Chondrocyte (in vitro differentiated cells): ENCODE measurements at places on chromosomes 12 and 14. TPM values are rescaled to one million over a fixed set of nuclear protein-coding genes. Genes with fewer than 3 reads are reported as not detected.

Gene TMED8
- total RNA-seq, result 10.3 to 12.5 TPM (median 10.4 TPM) in 3 replicates

Gene DLK1
- 0.33 to 0.45 TPM in 2 of 3 replicates, not detected in the other for total RNA-seq

DNA sequence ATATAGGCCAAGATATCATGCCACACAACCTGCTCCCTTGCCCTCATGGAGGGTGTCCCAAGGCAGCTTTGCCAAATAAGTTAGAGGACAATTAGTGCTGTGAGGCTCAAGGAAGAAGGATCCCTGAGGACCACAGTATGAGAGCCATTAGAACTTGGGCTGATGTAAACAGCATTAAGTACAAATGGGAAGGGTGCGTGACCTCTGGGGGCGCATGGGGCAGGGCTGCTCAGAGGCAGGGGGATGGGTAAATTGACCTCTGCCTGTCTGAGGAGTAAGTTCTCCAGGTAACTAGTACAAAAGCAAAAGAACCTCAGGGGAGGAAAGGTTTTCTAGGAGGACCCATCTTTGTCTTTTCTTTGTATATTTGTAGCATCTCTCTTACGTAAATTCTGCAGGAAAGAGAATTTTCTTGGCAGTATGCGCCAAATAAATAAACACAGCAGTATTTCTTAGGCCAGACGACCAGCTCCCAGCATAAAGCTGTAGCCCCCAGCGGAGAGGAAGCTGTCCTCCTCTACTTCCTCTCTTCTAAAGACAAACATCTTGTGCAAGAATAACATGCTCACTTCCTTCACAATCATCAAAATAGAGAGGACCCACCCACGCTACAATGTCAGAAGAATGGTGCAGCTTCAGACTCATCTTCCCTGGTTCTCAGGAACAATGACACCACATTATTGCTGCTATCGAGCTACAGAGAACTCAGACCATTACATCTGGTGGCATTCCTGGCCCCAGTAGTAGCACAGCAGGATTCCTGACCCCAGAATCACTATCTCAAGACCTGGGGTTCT lies 16.4 kb upstream of the VWF start:
- no peaks in the 10 kb centered on the region for H3K36me3 ChIP-seq
- peaks cover 5% of the 10 kb centered on the region for H3K4me1 ChIP-seq
- H3K27me3 ChIP-seq, result no peaks in the 10 kb centered on the region
- DNase-seq, result no peak

DNA sequence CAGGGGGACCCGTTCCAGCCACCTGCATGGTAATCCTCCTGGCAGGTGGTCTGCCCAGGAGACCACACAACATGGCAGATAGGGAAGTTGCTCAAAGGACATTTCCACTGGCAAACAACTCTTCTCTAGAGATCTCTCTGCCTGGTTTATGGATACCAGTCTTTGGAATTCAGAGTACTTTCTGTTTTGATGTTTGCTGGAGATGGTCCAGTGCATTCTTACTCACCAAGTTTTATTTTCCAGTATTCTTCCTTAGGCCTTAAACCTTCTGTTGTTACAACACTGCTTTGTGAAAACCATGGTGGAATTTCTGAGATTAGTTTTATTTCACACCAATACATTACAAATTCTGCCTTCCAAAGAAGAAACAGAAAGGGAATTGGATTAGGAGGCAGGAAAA lies 428.3 kb downstream of the FUT8 start:
- no peak overlapping the region for H3K4me3 ChIP-seq
- peaks cover 24% of the 10 kb centered on the region for H3K27me3 ChIP-seq
- H3K36me3 ChIP-seq, result no peaks in the 10 kb centered on the region
- no peak for DNase-seq
- no peaks in the 10 kb centered on the region for H3K4me1 ChIP-seq
- H3K27ac ChIP-seq, result no peak overlapping the region

- no peak overlapping the region for H3K4me3 ChIP-seq
- H3K4me1 ChIP-seq, result no peaks in the 10 kb centered on the region
- H3K36me3 ChIP-seq, result no peaks in the 10 kb centered on the region
- H3K27me3 ChIP-seq, result no peaks in the 10 kb centered on the region
These were observed 72.5 kb upstream of the MYF6 start for GRCh38 chr12:80634903-80635302.

Gene HOXC6
- total RNA-seq, result not detected in 3 replicates

Gene TPPP2
- total RNA-seq, result not detected in 3 replicates

GRCh38 chr12:43428088-43428600 lies 123.9 kb downstream of the ADAMTS20 start:
- no peak overlapping the region for H3K27ac ChIP-seq
- H3K27me3 ChIP-seq, result no peaks in the 10 kb centered on the region
- no peak for DNase-seq
- H3K36me3 ChIP-seq, result no peaks in the 10 kb centered on the region
- H3K4me1 ChIP-seq, result no peaks in the 10 kb centered on the region

GRCh38 chr12:46486588-46486987 lies 114.0 kb upstream of the SLC38A2 start:
- no peak overlapping the region for H3K4me3 ChIP-seq
- peaks cover 2% of the 10 kb centered on the region for H3K36me3 ChIP-seq
- H3K27ac ChIP-seq, result no peak overlapping the region
- no peaks in the 10 kb centered on the region for H3K27me3 ChIP-seq

DNA sequence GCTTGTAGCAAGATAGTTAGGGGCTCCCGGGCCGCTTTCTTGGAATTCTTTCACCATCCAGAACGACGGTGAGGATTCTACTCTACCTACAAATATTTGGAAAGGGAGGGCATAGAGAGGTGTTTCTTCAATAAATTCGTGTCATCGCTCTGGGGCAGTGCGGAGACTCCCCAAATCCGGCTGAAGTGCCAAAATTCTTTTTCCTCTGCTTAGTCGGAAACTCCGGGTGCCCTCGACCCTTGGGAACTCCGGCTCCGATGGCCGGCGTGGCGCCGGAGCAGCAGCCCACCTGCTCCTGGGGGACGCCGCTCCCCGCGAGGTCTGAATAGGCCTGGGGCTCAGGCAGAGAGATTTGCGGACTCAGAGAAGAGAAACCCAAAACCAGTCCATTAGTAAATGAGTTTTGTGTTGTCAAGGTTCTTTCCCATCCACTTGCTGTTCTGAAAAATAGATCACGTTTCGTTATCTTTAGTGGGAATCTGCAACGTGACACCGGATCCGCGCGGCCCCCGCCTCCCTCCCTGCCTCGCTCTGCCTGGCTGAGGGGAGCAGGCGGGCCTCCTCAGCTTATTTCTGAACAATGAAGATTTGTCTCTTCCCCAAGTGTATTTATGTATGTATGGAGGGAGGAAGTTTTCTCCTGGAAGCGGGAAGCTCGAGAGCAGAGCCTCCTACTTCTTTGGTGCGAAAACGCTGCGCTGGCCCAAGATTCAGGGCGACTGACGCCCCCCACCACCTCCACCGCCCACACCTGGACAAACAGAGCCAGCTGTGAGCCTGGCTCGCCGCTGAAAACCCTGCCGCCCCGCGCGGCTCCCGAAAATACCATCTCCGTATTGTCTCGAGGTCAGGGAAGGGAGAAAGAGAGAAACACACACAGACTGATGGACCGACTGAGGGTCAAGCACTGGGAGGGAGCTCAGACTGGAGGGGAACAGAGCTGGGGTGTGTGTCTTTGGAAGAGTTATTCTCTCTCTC lies 3.7 kb upstream of the SIX1 start:
- peak overlapping the region; percentile 95 for H3K27ac ChIP-seq
- H3K4me3 ChIP-seq, result peak overlapping the region; percentile 73
- no peak for DNase-seq
- peaks cover 4% of the 10 kb centered on the region for H3K36me3 ChIP-seq
- H3K4me1 ChIP-seq, result peaks cover 74% of the 10 kb centered on the region
- no peaks in the 10 kb centered on the region for H3K27me3 ChIP-seq

DNA sequence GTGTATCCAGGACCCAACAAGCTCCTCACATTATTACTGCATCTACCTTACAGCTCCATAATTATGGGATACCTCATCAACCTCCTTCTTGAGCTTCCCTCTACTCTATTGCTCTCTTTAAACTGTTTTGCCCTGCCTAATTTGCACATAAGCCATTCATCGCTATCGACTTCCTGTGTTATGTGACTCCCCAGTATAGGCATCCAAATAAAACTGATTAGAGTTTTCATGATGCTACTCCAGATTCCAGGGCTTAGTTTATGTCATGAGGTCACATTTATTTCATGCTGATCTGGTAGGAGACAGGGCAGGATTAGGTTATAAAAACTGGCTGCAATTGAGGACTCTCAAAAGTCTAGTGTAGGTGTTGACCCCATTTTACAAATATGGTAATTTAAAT lies 569.9 kb upstream of the MGAT4C start:
- H3K27me3 ChIP-seq, result peaks cover 18% of the 10 kb centered on the region
- peaks cover 2% of the 10 kb centered on the region for H3K36me3 ChIP-seq
- no peak for DNase-seq
- H3K4me1 ChIP-seq, result no peaks in the 10 kb centered on the region
- H3K4me3 ChIP-seq, result no peak overlapping the region
- H3K27ac ChIP-seq, result no peak overlapping the region

GRCh38 chr14:77023001-77023996 lies 5.2 kb downstream of the IRF2BPL start:
- DNase-seq, result no peak
- H3K27ac ChIP-seq, result peak overlapping the region; percentile 57
- peaks cover 12% of the 10 kb centered on the region for H3K36me3 ChIP-seq

DNA sequence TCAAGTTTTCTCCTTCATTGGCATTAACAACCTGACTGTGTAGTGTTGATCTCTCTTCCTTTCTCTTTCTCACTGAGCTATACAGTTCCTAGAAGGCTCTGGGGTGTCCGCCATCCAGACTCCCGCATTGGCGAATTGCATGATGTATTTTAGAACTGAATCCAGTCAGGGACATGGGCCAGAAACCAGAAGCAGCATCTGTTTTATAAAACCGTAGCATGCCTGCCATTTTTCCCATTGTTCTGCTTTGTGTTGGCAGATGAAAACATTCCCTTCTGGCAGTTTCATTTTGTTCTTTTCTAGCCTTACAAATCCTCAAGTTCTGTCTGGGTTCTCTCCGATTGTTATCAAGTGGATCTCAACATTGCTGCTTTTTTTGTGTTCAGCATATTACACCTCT lies 268.3 kb upstream of the SEL1L start:
- no peaks in the 10 kb centered on the region for H3K27me3 ChIP-seq
- DNase-seq, result no peak
- H3K4me3 ChIP-seq, result no peak overlapping the region
- no peaks in the 10 kb centered on the region for H3K4me1 ChIP-seq
- H3K36me3 ChIP-seq, result no peaks in the 10 kb centered on the region

Gene POTEG
- total RNA-seq, result not detected in 3 replicates

Gene KLRF2
- not detected in 3 replicates for total RNA-seq

DNA sequence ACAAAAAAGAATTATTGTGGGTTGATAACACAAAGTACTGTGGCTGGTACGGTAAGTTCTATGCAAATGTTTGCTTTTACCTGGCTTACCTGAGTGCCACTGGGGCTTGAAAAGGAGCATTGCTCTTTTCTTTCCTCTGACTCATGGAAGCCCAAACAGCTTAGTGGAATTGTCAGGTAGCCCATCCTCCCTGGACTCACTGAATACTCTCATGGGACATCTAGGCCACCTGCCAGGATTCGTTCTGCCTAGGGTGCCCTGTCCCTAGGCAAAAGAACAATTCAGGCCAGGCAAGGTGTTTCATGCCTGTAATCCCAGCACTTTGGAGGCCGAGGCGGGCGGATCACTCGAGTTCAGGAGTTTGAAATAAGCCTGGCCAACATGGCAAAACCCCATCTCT lies 22.5 kb upstream of the YAF2 start:
- H3K4me1 ChIP-seq, result peaks cover 11% of the 10 kb centered on the region
- H3K36me3 ChIP-seq, result no peaks in the 10 kb centered on the region
- DNase-seq, result no peak

GRCh38 chr12:1588575-1588947 lies 5.8 kb downstream of the FBXL14 start:
- no peak overlapping the region for H3K4me3 ChIP-seq
- H3K27me3 ChIP-seq, result no peaks in the 10 kb centered on the region
- peak overlapping the region; percentile 75 for H3K27ac ChIP-seq
- H3K36me3 ChIP-seq, result no peaks in the 10 kb centered on the region
- peaks cover 80% of the 10 kb centered on the region for H3K4me1 ChIP-seq
- no peak for DNase-seq

- no peaks in the 10 kb centered on the region for H3K36me3 ChIP-seq
- H3K4me3 ChIP-seq, result no peak overlapping the region
- DNase-seq, result no peak
- peaks cover 39% of the 10 kb centered on the region for H3K4me1 ChIP-seq
These were observed 53.6 kb downstream of the BRMS1L start for GRCh38 chr14:35879654-35880249.

GRCh38 chr12:91978143-91978542 lies 167.5 kb downstream of the BTG1 start:
- no peak overlapping the region for H3K27ac ChIP-seq
- H3K36me3 ChIP-seq, result no peaks in the 10 kb centered on the region
- H3K4me1 ChIP-seq, result peaks cover 15% of the 10 kb centered on the region
- no peaks in the 10 kb centered on the region for H3K27me3 ChIP-seq
- DNase-seq, result no peak

Gene KRT82
- not detected in 3 replicates for total RNA-seq

DNA sequence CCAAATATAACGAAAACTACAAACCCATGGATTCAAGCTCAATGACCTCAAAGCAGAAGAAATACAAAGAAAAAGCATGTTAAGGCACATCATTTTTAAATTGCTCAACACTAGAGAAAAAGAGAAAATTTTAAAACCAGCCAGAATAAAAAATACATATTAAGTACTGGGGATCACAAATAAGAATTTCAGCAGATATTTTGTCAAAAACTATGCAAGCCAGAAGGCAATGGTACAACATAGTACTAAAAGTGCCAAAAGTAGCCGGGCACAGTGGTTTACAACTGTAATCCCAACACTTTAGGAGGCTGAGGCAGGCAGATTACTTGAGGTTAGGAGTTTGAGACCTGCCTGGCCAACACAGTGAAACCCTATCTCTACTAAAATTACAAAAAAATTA lies 10.2 kb downstream of the SGPP1 start:
- H3K4me3 ChIP-seq, result no peak overlapping the region
- no peak for DNase-seq
- H3K36me3 ChIP-seq, result peaks cover 19% of the 10 kb centered on the region
- H3K4me1 ChIP-seq, result peaks cover 6% of the 10 kb centered on the region
- H3K27me3 ChIP-seq, result no peaks in the 10 kb centered on the region
- H3K27ac ChIP-seq, result no peak overlapping the region

Gene KCNJ8
- 1.1 TPM in 2 of 3 replicates, not detected in the other for total RNA-seq

DNA sequence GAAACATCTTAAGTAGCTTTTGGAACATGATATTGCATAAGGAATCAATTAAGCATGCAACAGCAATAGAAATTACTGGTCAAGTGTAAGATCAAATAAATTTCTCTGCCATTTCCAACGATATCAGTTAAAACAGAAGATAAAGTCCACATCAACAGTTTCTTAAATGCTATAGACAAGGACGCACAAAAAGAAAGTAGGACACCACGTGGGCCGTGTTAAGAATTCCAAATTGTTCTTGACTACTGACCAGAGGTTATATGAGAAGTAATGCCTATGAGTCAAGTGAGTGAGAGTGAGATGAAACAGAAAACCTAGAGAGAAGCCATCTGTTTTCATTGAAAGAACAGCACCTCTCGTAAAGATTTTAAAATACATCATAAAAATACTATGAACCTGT lies 318.2 kb downstream of the TMEM117 start:
- H3K36me3 ChIP-seq, result no peaks in the 10 kb centered on the region
- H3K27ac ChIP-seq, result no peak overlapping the region
- no peak for DNase-seq
- no peaks in the 10 kb centered on the region for H3K27me3 ChIP-seq
- peaks cover 21% of the 10 kb centered on the region for H3K4me1 ChIP-seq

GRCh38 chr12:117026343-117026742 lies 72.9 kb downstream of the TESC start:
- H3K27ac ChIP-seq, result no peak overlapping the region
- no peak overlapping the region for H3K4me3 ChIP-seq
- H3K4me1 ChIP-seq, result peaks cover 15% of the 10 kb centered on the region
- no peaks in the 10 kb centered on the region for H3K27me3 ChIP-seq
- peaks cover 28% of the 10 kb centered on the region for H3K36me3 ChIP-seq

GRCh38 chr12:70178038-70178437 lies 65.2 kb upstream of the CNOT2 start:
- peaks cover 5% of the 10 kb centered on the region for H3K4me1 ChIP-seq
- H3K36me3 ChIP-seq, result peaks cover 1% of the 10 kb centered on the region
- DNase-seq, result no peak
- H3K27ac ChIP-seq, result no peak overlapping the region
- H3K4me3 ChIP-seq, result no peak overlapping the region
- no peaks in the 10 kb centered on the region for H3K27me3 ChIP-seq

Gene KRT83
- not detected in 3 replicates for total RNA-seq
